ENCODE measurements at places on chromosomes 13 and 19.

DNA sequence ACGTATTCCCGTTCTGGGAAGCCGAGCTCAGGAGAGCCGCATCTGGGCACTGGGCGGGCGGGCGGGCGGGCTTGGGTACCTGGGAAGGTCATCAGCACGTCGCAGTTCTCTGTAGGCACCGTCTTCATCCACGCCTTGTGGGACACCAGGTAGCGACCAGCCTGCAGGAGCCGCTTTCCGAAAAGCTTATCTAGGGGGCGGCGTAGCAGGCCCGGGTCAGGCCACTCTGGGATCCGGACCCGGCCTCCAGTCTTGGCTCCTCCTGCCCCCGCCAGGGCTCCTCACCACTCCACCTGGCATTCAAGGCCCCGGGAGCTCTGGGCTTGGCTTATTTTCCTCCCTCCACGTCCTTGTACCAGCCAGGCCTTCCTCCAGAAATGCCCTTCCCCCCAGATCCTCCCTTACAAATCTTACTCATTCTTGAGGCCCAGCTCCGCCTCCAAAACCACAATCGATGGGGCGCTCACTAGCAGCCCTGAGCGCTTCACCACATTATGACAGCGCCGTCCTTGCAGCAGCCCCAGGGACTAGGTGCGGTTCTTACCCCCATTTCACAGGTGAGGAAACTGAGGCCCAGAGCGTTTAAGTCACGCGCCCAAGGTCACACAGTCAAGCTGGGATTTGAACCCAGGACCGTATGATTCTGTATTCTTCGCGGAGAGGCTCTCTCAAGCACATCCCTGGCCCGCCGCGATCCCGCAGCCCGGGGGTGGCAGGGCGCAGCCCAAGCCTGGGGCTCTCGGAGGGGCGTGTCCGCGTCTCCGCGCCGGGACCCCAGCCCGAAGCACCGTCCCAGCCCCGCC lies 843 bp downstream of the ANO8 start:
- peak; percentile 21 for DNase-seq

DNA sequence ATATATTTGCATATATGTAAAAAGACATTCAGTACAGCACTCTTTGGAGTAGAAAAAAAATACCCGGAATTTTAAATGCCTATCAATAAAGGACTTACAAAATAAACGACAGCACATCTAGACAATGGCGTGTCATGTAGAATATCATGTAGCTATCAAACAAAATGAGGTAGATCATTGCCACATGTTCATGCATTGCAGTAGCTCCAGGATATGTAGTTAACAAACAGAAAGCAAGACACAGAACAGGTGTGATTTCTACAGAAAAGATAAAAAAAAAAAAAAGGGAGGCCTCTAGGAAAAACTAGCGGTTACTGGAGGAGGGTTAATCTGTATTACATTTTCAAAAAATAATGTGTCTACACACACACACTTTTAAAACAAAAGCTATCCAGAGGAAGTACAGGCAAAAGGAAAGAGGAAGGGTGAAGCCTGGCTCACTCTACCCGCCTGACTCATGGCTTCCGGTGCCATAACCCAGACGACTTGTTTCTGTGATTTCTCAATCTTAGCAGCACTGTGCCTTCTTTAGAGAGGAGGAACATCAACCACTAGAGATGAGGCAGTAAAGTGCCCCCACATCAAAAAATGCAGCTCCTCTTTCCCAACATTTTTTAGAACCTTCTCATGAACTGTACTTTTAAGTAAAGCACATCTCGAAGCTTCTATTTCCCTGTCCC lies 6.9 kb downstream of the KCTD12 start:
- DNase-seq, result no peak

DNA sequence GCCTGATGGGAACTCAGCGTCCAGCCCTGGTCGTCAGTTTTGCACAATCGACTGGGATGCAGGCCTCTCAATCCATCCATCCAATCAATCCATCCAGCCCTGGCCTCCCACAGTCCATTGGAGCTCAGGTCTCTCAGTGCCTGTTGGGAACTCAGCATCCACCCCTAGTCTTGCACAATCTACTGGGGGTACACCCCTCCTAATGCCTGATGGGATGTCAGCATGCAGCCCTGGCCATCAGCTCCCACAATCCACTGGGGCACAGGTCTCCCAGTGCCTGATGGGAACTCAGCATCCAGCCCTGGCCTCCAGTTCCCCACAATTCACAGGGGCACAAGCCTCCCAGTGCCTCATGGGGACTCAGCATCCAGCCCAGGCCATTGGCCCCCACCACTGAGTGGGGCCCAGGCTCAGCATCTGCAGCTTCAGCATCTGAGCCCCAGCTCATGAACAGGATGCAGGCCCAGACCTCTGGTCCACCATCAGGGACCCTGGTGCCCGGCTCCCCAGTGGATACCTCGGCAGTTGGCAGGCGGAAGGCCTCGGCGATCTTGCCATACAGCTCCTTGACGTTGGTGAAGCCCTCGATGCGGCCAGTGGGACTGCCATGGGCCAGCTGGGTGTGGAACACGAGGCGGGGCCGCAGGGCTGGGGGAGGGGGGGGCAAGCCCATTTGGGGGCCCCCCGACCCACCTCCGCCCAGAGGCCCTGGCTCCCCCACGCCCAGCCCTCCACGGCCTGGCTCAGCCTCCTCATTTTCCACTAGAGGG lies 7.2 kb upstream of the PTGER1 start:
- no peak for DNase-seq

DNA sequence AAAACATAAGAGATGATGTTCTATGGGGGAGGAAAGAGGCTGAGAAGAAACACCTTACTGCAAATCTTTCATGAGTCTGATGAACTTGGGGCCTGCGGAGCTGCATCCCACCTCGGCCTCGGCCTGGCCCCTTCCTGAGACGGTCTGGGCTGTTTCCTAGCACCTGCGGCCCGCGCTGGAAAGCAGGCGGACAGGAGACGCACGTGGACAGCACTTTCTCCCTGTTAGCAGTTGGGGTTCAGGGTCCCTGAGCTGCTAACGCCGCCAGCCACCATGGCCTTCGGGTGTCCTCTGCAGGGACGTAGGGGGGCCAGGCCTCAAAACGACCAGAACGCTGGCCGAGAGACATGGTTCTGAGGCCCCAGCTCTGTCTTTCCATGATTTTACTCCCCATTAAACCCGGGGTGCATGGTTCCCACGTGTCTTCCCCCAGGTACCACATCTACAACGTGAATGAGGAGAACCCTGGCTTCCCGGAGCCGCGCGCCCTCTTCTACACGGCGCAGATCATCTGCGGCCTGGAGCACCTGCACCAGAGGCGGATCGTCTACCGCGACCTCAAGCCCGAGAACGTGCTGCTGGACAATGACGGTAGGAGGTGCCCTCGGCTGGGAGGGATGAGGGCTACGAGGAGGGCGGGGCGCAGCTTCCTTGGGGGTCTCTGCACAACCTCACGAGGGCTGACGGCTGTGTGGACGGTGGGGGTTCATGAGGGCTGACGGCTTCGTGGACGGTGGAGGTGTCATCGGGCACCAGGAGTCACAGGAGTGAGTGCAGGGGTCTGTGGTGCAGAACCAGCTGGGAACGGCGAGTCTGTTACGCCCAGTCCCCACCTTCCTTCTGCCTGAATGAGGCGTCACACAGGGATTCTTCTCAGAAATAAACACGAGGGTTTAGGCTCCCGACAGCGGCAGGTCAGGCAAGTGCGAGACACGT lies 4.3 kb downstream of the GRK1 start:
- no peak for DNase-seq

DNA sequence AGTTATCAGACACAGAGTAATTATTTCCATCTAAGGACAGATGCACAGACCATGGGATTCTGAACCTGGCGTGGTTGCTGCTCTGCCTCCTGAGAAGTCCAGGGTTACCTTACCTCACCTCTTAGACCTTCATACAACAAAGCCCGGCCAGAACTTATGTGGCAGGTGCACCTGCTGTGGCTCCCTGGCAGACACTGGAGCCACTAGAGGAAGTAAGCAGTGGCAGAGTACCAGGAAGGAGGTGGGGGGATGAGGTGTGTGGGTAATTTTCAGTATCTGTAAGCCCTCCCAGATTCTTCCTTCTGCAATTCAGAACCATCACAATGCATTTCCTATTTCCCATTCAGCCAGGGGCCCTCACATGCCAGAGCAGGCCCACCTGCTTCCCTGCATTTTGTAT lies 106.1 kb upstream of the DOCK9 start:
- no peak for DNase-seq

DNA sequence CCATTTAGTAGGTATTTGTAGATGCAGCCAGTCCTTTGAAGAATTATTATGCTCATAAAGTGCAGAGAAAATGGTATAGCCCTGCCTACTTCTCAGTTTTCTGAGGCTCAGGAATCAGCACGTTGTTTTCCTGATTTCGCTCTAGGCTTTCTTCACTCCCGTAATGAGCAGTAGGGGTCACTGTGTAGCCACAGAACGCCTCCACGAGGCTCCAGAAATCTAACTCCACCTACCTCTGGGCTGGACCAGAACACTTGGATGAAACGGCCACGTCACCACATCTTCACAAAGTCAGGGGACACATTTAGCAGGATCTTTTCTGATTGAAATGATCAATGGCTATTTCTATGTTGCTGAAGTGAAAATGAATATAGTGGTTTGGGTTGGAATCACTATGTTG lies 49.8 kb upstream of the GTF3A start:
- peak; percentile 5 for DNase-seq

- peak; percentile 19 for DNase-seq
Observed at GRCh38 chr19:5967994-5968430, 9.9 kb downstream of the RANBP3 start.

DNA sequence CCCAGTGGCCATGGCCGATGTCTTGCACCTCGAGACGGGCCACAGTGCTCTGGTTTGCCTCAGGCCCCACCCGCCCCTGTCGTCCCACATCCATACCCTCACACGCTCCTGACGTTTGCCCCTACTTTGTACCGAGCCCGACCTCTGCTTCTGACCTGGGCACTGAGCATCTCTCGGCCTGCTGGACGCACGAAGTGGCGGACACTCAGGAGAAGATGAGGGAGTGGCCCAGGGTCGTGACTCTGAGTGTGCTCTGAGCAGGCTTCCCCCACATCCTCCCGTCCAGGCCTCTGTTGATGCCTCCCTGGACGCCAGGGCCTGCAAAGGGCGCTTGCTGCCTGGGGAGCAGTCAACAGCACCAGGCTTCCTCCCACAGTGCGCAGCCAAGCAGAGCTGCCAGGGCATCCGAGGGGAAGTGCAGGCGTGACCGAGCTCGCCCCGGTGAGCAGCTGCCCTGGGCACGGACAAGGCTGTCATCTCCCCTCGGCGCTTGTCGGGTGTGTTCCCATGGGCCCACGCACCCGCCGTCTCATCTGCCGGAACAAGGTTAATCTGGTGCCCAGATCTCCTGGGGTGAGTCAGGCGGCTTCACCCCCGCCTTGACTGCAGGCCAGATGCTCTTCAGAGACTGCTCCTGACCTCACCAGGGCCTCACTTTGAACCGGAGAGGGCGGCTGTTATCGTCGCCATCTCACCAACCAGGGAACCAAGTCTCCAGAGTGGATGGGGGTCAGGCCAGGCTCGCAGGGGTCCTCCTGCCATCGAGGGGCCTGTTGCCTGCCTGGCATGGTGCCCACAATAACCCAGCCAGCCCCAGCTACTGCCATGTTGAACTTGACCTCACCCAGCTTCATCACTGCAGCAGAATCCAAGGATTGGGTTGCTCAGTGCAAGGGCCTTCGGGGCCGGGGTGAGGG lies 27.2 kb downstream of the COMP start:
- no peak for DNase-seq

GRCh38 chr13:112892426-112893206 lies 76.4 kb upstream of the MCF2L start:
- DNase-seq, result no peak

DNA sequence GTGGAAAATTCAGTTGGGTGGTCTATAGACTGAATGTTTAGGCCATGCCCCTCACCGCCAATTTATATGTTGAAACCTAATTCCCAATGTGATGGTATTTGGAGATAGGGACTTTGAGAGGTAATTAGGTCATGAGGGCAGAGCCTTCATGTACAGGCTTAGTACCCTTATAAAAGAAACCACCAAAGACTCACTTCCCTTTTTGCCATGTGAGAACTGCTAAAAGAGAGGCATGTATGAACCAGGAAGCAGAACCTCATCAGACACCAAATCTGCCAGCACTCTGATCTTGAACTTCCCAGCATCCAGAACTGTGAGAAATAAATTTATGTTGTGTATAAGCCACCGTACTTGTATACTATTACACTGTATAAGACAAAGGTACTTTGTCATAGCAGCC lies 40.6 kb downstream of the UQCRFS1 start:
- no peak for DNase-seq

- DNase-seq, result no peak
Observed at GRCh38 chr13:79658333-79658975, 177.5 kb downstream of the NDFIP2 start.

DNA sequence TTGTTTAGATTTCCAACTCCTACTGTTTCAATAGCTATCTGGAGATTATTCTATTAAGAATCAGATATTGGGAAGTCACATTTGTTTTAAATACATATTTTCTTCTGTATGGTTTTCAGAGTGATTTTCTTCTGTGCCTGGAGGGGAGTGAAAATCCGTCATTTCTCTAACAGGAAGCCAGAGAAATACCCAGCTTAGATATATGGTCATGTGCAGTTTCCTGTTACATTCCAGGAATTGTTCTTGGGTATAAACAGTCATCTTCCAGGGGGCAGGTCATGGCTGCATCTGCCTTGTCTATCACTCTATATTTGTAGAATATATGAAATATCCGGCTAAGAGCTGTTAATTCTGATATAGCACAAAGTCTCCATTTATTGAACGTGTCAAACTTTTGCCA lies 77.5 kb upstream of the MIR17HG start:
- no peak for DNase-seq

DNA sequence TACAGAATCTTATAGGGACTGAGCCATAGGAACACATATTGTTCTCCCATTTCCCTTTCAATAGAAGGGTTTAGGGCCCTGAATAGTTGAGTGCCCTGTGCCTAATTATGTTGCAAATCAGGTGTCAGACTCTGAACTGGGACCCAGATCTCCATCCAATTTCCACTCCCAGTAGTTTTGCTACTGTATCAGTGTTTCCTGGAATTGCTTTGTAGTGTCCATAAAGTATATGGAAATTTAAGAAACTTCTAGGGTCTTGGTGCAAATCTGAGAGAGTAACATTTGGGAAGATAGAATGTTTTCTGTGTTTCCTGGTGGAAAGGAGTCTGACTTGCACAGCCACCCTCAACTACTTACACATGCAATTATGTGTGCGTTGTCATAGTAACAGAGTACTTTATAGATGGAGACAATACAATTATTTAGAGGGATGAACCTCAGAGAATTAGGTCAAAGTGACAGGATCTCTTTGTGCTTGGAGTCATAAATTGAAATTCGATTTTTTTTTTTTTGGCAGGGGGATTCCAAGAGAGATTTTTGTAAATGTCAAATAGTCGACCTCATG lies 646 bp upstream of the SLC10A2 start:
- DNase-seq, result no peak

- no peak for DNase-seq
Observed at GRCh38 chr19:46035986-46036743, 4.6 kb downstream of the IGFL4 start.

GRCh38 chr19:7847664-7848063 lies 17.6 kb downstream of the EVI5L start:
- no peak for DNase-seq

All from substantia nigra (tissue), 51 donors.